ENCODE measurements at places on chromosomes 2 and 18. TPM values are rescaled to one million over a fixed set of nuclear protein-coding genes. Genes with fewer than 3 reads are reported as not detected.
A peak's percentile ranks its signal among the peaks of the same experiment; 100 is the strongest.

GRCh38 chr2:28193630-28194403, 198.8 kb upstream of the FOSL2 start:
- DNase-seq: no peak

PLB1 gene
- total RNA-seq: 2.4 TPM

TWIST2 gene
- total RNA-seq: 21.8 TPM

- no peak for DNase-seq
Observed at GRCh38 chr2:224220586-224221255, 181.2 kb downstream of the FAM124B start.

ZNF2 gene
- total RNA-seq: 7.9 TPM

- no peak for DNase-seq
Observed at GRCh38 chr2:10490806-10491291, 42.7 kb upstream of the ODC1 start.

GRCh38 chr2:54409752-54410151, 46.4 kb upstream of the SPTBN1 start:
- DNase-seq: peak; percentile 87

SULT1C4 gene
- 34.4 TPM for total RNA-seq

- peak; percentile 75 for DNase-seq
Observed at GRCh38 chr2:96895746-96896651, 26.1 kb upstream of the SEMA4C start.

GRCh38 chr2:188203776-188204175, 87.9 kb upstream of the GULP1 start:
- no peak for DNase-seq

GRCh38 chr18:52087140-52087539, 252.9 kb upstream of the DCC start:
- DNase-seq: no peak

GRCh38 chr2:198414976-198415375, 610.6 kb downstream of the PLCL1 start:
- no peak for DNase-seq

- DNase-seq: peak; percentile 27
Observed at GRCh38 chr2:5367321-5367720, 324.9 kb upstream of the SOX11 start.

DNA sequence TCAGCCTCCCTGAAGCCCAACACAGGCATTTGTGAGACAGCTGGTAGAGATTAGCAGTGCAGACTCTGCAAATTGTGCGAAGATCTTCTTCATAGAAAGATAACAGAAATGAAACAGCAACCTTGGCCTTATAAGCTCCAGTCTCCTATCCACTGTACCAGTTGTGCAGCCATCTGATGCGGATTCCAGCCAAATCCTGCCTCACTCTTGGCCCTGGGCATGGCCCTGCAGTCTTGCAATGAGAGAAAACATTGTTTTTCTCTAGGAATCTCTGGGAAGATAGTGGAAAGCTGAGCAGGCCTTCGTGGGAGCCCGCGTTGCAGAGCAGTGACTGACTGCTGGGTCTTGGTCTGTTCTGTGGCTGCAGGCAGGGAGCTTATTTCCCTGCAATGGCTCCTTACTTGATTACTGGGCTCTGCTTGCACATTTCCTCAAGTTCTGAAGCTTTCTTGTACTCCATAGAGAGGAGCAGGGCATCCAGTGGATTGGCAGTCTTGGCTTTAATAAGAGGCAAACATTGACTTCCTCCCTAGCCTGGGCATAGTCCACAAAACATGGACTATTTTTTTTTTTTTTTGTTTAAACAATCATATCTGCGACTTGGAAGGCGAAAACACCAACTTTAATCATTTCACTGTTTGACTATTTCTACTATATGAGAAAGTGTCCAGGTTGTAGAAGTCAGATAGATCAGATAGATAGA, 193.0 kb downstream of the ACTR3 start:
- DNase-seq: peak; percentile 10

LDLRAD4 gene
- total RNA-seq: 36.7 TPM

IRS1 gene
- total RNA-seq: 16.1 TPM

DNA sequence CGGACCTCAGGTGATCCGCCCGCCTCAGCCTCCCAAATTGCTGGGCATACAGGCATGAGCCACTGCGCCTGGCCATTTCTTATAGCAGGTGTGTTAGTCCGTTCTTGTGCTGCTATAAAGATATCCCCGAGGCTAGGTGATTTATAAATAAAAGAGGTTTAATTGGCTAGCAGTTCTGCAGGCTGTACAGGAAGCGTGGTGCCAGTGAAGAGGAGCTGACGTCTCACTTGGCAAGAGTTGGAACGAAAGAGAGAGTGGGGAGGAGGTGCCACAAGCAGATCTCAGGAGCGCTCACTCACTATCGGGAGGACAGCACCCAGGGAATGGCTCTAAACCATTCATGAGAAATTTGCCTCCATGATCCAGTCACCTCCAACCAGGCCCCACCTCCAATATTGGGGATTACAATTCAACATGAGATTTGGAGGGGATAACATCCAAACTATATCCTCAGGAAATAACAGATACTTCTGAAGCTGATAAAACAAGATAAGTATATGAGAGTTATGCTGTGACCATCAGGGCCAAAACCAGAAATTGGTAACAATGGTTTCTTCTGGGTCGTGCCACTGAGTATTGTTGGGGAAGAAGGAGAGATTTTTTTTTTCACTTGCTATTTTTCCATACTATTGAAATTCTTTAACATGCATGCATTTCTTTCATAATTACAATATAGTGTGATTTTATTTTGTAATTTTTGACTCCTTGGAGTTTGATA, 7.4 kb upstream of the RMC1 start:
- no peak for DNase-seq

- no peak for DNase-seq
Observed at GRCh38 chr18:23857756-23858155, 156.8 kb upstream of the TTC39C start.

DNA sequence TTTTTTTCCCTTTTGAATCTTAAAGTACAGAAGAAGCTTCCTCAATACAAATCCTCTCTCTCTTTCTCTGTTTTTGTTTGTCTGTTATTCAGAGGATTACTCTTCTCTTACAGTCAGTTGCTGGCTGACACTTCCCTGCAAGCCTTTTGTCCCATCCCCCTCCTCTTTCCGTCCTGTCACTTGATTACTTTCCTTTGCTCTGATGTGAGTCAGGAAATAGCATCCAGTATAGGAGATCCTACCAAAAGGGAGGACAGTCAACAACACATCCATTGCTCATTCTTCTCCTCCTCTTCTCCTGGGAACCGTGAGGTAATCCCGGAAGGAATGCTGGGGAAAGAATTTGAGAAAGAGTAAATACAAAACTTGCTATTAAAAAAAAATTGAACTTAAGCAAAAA, 79.3 kb upstream of the SCN7A start:
- DNase-seq: peak; percentile 21

VAMP5 gene
- total RNA-seq: 15.7 TPM

- DNase-seq: no peak
Observed at GRCh38 chr2:236671896-236672562, 102.4 kb downstream of the ACKR3 start.

DNA sequence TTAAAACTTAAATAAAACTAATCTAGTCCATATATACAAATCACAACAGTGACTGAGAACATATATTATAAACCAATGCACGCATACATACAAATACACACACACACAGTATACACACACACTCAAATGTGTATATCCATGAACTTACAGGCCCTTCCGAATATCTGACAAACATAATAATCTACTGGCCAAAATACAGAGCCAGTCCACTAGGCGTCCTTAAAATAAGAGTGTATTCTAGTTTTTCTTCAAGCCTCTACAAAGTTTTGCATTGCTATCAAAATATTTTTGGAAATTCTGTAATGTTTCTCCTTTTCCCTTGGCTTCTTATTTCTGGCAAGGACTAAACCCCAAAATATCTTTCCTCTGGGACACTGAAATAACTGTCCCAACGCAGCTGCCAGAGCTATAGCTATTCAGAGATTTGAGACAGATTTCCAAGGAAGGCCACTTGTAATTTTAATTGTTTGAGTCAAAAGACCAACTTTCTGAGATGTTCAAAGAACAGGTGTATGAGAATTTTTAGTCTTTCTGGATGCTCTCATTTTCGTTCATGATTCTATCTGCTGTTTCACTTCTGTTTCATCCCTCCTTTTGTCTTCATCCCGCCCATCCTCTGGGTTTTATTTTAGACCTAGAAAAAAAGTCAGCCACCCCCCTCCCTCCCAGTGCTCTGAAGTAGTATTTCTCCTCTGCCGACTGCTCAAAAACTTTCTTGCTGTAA, 24.1 kb upstream of the SP3 start:
- DNase-seq: no peak

- DNase-seq: peak; percentile 66
Observed at GRCh38 chr2:120934574-120935338, 199.1 kb downstream of the GLI2 start.

IL1A gene
- not detected for total RNA-seq

DNA sequence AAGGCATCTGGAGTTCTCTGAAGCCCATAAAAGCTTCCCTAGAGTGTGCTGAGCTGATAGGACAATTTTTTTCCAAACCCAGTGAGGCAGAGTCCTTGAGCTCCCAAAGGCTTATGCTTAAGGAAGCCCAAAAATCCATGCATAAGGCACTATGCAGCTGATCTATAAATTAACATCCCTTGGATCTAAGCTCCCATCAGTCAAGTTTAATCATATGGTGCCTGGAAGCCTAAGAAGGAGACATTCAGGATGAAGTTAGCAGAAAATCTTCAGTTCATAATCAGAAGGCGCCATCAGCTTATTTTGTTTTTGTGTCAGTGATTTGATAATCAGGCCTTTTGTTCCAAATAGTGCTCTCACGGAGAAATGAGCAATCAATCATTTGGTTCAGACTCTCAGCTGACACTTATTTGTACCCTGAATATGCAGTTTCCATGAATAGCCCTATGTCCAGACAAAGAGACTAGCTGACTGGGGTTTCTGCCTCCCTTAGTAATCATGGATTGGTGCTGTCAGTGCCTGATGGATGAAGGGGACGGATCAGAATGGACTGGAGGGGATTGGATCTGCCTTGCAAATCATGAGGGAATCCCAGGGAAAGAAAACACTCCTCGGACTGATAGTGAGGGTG, 464.8 kb upstream of the RGPD4 start:
- no peak for DNase-seq

DNA sequence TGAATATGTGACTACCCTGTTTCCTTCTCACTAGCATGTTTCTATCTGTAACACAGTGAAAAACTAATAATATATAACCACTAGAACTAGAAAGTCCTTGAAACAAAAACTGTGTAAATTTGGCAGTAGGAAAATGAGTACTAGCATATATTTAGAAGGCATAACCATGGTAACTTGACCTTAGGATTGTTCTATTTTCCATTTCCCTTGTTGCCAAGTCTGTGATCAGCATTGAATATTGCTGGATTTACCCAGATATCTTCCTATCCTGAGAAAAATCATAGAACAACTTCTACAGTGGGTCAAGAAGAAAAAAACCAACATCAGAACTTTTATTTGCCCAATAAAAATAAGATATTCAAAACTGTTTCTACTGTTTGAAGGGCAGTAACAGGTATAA, 563.9 kb upstream of the NRXN1 start:
- DNase-seq: peak; percentile 4

GRCh38 chr18:13800505-13801259, 23.3 kb upstream of the MC5R start:
- DNase-seq: peak; percentile 82

LONRF2 gene
- 5.1 TPM for total RNA-seq

CXCR2 gene
- 0.31 TPM for total RNA-seq

CRYGD gene
- total RNA-seq: not detected

TOGARAM2 gene
- 0.82 TPM for total RNA-seq

- no peak for DNase-seq
Observed at GRCh38 chr18:7511106-7511505, 56.0 kb upstream of the PTPRM start.

DNA sequence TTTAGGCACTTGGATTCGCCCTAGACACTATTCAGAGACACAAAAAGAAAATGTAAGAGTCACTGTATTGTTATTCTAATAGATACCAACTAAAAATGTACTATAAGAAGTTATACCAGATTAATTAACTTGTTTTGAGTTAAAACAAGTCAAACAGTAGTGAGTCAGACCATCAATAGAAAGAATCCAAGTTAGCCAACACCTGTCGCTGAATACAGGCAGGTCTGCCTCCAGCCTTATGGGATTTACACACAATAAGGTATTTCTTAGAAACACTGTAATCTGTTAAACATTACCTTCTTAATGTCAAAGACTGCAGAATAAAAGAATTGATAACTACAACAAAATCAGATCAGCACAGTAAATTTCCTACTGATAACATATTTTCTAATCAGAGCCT, 181.4 kb downstream of the DYM start:
- DNase-seq: no peak

- peak; percentile 89 for DNase-seq
Observed at GRCh38 chr18:25832001-25832604, 258.3 kb downstream of the SS18 start.

GATA6 gene
- total RNA-seq: 2.2 TPM

DNA sequence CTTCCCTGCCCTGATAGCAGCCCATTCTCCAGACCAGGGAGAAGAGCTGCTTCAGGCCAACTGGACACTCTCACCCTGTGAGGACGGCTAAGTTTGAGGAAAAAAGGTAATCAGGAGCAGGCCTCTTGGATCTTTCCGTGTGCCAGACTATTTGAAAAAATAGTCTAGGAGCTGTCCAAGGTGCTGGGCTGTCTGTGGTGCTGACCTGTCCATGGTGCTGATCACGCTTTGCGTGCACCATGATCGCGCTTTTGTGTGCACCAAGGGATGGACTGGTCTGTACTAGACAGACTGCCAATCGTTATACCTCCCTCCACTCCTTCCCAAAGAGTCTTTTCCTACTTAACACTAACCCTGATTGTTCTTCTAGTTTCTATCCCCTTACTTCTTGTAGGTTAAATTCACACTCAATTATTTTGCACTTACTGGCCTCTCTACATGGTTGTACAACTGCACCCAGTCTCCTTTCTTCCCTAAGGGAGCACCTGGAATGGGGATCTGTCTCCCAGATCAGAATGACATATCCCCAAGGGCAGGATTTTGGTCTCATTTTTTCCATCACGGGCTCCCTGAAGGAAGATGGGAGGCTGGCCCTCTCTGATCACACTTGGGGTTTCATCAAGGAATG, 295.4 kb downstream of the CELF4 start:
- peak; percentile 89 for DNase-seq
